ENCODE measurements at places on chromosomes 2 and 18.

DNA sequence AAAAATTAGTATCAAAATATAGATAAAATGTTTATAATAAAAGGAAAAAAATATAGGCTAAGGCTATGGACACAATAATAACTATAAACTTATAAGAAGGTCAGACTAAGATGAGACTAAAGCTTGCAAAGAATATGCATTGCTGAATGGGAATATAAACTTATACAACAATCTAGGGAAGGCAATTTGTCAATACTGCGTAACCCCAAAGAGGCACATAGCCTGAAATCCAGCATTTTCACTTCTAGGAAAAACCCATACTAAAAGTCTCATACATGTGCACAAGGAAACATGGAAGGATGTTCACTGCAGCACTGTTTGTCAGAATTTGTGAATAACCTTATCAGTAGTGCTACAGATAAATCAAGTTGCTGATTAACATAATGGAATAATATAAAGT is 45.5 kb downstream of the FANCL start:
- peak; percentile 4 for DNase-seq

DNA sequence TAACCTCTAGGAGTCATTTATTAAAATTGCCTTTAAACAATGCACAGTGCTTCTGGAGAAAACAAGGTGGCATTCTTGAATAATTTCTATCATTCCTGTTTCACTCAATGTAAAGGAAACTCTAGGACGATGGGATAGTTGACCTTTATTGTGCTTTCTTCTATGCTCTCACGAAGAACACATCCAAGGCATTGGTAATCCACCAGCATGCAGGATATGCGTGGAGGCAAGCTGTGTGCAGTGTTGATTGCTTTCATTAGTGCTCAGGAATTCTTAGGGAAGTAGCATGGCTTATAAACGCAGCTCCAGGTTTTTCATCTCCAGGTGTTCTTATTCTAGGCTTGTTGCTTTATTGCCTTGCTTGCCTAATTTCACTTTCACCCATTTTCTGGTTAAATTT is 58.4 kb upstream of the CAVIN2 start:
- DNase-seq = no peak

DNA sequence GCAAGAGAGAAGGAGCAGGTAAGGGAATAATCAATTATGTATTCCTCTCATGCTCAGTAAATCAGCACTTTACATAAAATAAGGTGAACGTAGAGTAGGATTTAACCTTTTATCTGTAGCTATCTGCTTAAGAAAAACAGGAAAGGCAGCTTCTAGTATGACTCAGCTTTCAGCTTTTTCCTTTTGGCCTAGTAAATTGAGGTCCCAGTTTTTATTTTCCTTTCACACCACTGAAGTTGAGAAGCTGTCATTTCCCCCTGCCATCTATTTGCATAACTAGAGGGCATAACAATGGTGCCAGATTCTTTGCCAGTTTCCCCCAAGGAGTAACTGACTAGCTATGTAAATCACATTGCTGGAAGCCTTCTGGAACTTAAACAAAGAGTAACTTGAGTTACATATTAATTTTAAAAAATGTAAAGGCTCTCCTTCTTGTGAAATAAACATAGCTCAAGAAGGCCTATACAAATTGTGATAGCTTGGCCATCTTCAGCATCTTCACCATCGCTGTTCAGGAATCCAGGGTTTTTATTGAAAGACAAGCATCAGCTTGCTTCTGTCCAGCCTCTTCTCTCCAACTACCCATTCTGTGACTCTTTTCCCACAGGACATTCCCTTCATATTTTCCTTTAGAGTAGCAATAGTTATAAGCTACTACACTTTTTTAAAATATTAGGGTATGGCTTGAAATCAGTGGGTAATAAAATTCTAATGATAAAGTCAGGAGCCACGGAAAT is 97.0 kb downstream of the KYNU start:
- no peak for DNase-seq

- no peak for DNase-seq
Observed at GRCh38 chr18:55284614-55285013, 303.4 kb downstream of the TCF4 start.

GRCh38 chr2:38115216-38116032 is 39.5 kb upstream of the CYP1B1 start:
- no peak for DNase-seq

- DNase-seq = no peak
Observed at GRCh38 chr18:50429207-50429948, 54.5 kb downstream of the SKA1 start.

DNA sequence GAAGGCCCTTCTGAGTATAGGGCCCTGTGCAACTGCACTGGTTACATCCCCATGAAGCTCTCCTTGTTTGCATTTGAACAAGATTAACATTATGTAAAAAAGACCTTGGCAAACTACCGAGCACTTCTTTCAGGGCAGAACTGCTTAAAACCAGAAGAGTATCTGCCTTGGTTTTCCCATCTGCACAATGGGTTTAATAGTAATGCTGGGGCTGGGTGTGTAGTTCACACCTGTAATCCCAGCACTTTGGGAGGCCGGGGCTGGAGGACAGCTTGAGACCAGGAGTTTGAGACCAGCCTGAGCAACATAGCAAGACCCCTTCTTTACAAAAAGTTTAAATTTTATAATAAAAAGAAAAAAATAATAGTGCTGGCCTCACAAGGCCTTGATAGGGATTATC is 8.5 kb downstream of the PLA2R1 start:
- DNase-seq = no peak

DNA sequence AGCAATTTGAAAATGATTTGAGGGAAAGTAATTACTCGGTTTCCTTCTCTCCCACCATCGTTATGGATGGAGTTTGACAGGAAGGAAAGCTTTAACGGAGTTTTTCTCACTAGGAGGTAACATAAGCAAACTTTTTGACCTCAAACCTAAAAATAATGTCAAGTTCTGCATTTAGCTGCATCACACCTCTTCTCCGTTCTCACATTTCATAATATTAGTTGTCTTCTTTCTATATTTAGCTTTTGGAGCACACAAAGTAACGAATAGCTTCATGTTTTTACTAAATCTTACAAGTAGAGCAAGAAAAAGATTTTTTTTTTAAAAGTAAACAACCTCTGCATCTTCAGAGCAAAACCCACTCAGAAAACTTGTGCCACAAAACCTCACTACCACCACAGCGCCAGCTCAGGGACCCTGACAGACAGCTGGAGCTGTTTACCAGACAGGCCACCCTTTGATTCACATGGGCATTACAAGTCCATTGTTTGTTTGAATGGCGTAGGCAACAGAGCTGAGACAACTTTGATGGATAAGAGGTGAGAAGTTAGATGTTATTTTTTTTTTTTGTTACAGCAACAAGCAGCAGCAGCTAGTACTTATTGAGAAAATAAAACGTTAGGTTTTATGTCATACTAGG is 21.9 kb upstream of the ICOS start:
- DNase-seq = no peak

- DNase-seq = no peak
Observed at GRCh38 chr2:238378230-238379095, 48.3 kb upstream of the ASB1 start.

DNA sequence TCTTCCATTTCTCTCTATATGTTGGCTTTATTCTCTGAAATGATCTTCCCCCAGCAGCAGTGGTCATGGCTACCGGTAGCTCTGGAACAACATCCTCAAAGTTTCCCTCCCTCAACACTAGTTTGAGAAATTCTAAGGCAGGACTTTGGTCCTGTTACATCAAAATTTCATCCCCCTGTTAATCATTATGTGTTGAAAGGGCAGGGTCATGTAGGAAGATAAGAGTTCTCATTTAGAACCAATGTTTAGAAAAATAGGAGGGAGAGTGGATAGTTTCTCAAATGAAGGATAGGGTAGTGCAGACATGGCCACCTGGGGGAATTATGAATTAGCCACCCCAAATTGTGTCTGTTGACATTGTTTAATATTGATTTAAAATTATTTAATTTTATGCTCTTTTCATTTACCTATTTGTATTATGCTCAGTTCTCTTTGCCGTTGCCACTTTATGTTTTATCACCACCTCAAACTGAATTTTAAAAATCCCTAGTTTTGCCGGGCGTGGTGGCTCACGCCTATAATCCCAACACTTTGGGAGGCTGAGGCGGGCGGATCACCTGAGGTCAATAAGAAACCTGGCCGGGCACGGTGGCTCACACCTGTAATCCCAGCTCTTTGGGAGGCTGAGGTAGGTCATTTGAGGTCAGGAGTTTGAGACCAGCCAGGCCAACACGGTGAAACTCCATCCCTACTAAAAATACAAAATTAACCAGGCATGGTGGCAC is 22.3 kb downstream of the EML4 start:
- no peak for DNase-seq

- DNase-seq = no peak
Observed at GRCh38 chr2:239061824-239062570, 214.1 kb downstream of the TWIST2 start.

GRCh38 chr2:16687955-16688354 is 22.3 kb upstream of the CYRIA start:
- DNase-seq = no peak

DNA sequence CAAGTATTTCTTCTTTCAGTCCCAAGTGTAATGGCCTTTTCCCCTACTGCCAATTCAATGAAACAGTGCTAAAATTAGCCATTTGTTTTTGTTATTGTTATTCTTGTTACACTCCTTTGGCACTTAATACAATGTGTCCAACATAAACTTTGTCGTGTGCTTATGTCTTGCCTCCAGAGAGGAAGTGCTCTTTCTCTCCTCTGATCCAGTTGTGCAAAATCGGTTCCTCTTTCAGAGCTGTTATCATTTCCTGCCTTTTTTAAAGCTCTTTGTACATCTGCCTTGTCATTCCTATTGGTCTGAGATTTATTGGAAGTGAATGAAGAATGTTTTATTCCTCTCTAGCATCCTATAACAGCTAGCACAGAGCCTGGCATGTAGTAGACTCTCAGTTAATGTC is 623.2 kb upstream of the ID2 start:
- no peak for DNase-seq

DNA sequence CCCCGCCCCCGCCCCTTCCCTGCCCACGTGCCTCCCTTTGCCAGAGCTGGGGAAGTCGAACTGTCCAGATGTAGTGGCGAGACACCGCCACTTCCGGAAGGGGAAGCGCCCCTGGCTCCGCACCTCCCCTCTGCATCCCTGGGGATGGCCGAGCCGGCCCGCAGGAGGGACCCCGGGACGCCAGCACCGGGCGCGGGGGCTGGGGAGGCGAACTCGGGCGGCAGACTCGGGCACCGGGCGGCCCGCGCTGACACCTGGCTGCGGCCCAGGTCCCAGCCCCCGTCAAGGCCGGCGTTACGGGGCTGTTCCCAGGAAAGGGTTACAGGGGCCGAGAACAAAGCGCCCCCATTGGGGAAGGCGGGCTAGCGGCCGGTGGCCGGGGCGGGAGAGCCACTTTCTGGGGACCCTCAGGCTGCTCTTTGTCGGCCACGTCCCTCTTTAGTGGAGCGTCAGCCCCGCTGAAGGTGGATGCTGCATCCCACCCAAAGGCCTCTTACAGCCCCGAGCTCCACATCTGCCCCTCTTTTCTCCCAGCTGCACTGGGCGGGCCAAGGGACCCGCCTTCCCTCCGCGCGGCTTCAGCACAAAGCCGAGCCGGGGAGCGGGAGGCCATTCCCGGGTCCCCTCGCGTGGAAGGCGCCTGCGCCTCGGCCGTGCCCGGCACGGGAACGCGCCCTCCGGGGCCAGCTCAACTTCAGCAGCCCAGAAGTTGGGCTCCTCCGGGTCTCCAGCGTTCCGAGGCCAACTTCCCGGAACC is 1.3 kb downstream of the SDC1 start:
- no peak for DNase-seq

DNA sequence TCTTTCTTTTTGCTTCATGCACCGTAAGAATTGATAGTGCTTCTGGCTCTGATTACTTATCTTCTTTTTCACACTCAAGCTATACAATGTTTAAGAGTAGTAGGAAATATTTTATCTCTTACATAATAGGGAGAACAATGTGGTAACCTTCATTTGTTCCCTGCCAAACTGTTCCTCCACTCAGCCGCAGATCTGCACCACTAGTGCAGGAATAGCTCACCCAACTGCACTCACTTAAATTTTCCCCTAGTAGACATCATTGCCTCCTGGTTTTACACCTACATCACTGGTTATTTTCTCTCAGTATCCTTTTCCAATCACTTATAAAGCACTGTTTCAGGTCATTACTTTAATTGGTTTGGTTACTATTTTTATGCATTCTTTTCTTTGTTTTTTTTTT is 283.5 kb upstream of the ZNF804A start:
- no peak for DNase-seq

- no peak for DNase-seq
Observed at GRCh38 chr2:19542796-19543662, 184.6 kb upstream of the OSR1 start.

DNA sequence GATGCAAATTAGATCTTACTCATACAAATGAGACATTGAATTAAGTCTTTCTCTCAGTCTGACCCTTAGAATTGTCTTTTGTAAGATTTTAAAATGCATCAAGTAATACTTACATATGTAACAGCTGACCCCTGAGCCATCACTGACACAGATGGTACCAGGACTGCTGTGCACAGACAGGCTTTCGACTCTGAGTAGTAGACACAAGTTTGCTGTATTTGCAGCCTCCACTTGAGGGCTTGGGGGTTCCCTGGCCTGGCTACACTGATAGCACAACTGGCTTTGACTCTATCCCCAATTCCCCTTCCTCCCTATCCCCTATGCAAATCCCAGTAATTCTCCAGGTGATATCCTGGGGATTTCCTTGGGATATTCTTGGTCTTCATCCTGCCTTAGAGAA is 200.7 kb downstream of the RPIA start:
- DNase-seq = no peak

- DNase-seq = no peak
Observed at GRCh38 chr18:63749489-63749888, 25.7 kb upstream of the SERPINB7 start.

DNA sequence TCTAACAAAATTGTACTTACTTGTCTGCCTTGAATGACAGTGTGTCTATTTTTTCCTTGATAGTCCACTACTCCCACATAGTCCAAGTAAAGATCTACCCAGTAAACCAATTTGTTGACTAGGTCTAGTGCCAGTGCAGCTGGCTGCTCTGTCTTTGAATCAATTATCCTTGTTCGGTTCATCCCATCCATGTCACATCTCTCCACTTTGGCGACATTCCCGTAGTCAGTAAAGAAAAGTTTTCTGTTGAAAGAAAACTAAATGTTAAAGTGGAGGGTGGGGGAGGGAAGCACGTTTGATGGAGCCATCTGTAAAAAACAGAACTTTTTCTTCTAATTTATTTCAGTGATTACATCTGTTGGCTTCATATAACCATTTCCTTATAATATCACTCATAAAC is 1068.8 kb downstream of the LRP1B start:
- DNase-seq = no peak

- peak; percentile 50 for DNase-seq
Observed at GRCh38 chr18:8001711-8002301, 434.7 kb downstream of the PTPRM start.
